ENCODE measurements at places on chromosomes 5 and 9. TPM values are rescaled to one million over a fixed set of nuclear protein-coding genes. Genes with fewer than 3 reads are reported as not detected.

SLC36A2 gene
- total RNA-seq: not detected

ITGA1 gene
- 222 TPM for total RNA-seq

CTSV gene
- total RNA-seq: not detected

CLTA gene
- total RNA-seq: 167 TPM

C5orf46 gene
- not detected for total RNA-seq

FIBCD1 gene
- total RNA-seq: not detected

ARL14EPL gene
- not detected for total RNA-seq

DNA sequence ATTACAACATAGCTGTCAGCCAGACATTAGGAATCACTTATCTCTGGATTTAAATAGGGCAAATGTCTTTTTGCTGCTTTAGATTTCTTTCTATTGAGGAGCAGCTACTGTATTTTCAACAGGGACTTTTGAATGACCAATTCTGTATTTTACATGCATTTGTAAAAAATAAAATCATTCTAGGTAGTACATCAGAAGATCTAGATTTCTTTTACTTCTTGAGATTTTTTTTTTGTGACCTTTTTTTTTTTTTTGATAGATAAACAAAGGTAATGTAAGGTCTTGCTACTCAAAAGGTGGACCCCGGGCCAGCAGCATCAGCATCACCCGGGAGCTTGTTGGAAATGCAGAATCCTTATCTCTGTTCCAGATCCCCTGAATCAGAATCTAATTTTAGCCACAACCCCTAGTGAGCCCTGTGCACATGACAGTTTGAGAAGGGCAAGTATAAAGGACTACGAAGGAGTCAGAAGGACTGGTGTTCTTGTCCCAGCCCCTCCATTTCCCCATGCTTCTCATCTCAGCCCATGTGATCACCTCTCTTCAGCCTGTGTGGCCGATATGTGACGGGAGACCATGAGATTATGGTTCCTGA lies 37.7 kb upstream of the CKMT2 start:
- no peak for DNase-seq

- no peak for DNase-seq
Observed at GRCh38 chr9:123326662-123327093, 29.3 kb upstream of the CRB2 start.

- no peak for DNase-seq
Observed at GRCh38 chr5:65329266-65329665, 152.5 kb downstream of the ADAMTS6 start.

DNA sequence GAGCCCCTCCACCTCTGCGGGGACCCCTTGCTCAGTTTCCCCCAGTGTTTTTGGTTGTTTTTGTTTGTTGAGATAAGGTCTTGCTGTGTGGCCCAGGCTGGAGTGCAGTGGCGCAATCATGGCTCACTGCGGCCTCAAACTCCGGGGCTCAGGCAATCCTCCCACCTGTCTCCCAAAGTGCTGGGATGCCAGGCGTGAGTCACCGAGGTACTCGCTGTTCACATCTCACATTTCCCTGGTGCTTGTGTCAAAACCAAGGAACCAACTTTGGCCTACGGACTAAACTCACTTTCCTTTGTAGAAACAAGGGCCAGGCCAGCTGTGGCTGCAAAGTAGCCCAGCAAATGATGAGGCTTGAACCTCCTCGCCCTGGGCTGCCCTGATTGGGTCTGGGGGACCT lies 9.7 kb upstream of the AJM1 start:
- no peak for DNase-seq

DNA sequence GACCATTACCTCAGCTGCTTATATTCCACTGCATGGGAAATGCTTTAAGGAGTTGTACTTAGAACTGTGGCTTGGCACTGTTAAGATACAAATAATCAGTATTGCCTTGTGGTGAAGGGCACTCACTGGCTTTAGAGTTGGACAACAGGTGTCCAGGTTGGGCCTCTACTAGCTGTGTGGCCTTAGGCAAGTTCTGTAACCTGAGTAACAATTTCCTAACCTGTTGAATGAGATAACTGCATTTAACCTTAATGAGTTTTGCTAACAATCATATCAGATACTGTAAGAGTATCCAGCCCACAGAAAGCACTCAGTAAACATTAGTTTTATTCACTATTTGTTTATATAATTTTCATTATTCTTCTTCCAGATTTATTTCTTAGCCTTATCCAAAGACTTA lies 17.2 kb upstream of the HK3 start:
- no peak for DNase-seq

DNA sequence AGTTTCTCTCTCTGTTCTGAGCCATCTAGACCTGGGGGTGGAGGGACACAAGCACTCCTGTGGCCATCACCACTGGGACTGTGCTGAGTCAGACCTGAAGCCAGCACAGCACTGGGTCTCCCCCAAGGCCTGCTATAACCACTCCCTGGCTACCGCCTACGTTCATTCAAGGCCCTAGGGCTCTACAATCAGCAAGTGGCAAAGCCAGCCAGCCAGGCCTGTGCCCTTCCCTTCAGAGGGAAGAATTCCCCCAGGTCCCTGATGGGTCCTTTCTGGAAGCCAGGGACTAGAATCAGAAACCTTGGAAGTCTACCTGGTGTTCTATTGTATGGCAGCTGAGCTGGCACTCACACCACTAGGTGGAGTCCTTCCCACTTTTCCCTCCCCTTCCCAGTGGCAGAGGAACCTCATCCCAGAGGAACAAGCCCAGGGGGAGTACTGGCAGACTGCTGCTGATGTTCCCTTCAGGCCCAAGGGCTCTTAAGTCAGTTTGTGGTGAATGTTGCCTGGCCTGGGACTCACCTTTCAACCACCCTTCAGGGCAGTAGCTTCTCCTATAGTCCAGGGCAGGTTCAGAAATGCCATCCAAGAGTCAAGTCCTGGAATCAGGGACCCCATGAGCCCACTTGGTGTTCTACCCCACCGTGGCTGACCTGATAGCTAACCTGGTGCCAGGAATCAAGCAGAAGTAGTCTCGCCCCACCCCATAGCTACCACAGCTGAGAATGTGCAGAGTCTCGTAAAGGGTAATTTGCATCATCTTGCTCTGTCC lies 20.0 kb downstream of the JMY start:
- no peak for DNase-seq

GRCh38 chr9:99962680-99963261 lies 56.3 kb downstream of the STX17 start:
- DNase-seq: no peak

DNA sequence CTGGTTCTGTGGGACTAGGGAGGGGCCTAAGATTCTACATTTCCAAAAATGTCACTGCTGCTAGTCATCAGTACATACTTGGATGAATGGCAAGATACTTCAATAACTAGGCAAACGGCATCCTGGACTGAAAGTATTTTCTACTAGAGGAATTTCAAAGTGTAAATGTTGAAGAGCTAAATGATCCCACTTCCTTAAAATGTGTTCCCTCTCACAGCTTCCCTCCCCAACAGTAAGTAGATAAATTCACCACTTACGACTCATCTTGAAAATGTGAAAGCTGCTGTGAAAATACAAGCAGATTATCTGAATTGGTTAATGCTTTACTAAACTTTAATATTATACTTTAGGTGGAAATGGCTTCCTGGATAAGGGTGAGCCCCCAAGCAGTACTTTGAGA lies 1571.5 kb upstream of the WWC1 start:
- DNase-seq: no peak

- no peak for DNase-seq
Observed at GRCh38 chr5:153404747-153405146, 85.7 kb upstream of the GRIA1 start.

DNA sequence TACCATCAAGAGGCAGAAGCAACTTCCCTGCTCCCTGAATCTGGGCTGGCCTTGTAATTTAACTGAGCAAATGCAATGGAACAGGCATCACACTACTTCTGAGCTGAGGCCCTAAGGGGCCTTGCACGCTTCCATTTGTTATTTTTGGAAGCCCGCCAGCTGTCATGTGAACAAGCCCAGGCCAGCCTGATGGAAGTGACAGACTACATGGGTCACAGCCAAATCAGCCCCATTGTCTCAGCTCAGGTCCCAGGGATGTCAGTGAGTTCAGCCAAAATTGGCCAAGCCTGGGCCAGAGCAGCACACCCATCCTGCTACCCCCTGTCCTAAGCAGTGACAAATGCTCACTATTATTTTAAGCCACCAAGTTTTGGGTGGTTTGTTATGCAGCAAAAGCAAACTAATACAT lies 72.8 kb downstream of the PRRT1B start:
- DNase-seq: no peak

GRCh38 chr5:126998201-126998631 lies 32.1 kb downstream of the MARCHF3 start:
- DNase-seq: no peak

DNA sequence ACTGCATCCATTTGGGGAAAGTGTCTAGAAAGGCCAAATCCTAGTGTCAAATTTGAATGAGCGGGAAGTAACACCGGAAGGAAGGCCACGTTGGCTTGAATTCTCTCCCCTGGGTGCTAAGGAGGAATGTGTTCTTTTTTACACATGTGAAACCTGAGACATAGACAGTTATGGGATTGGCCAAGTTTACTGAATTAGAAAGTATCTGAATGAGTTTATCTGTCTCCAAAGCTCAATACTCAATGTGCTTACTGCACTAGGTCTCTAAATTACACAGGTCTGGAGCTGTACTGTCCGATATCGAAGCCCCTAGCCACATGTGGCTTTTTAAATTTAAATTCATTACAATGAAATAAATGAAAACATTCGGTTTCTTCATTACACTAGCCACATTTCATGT lies 6.0 kb downstream of the DMRT1 start:
- DNase-seq: no peak

GRCh38 chr5:125481506-125482465 lies 735.3 kb upstream of the ZNF608 start:
- no peak for DNase-seq

GRCh38 chr9:3947588-3947845 lies 352.4 kb downstream of the GLIS3 start:
- DNase-seq: no peak

- DNase-seq: no peak
Observed at GRCh38 chr5:122181863-122182262, 52.5 kb downstream of the ZNF474 start.

GRCh38 chr5:38615981-38616451 lies 59.6 kb upstream of the LIFR start:
- DNase-seq: no peak

DNA sequence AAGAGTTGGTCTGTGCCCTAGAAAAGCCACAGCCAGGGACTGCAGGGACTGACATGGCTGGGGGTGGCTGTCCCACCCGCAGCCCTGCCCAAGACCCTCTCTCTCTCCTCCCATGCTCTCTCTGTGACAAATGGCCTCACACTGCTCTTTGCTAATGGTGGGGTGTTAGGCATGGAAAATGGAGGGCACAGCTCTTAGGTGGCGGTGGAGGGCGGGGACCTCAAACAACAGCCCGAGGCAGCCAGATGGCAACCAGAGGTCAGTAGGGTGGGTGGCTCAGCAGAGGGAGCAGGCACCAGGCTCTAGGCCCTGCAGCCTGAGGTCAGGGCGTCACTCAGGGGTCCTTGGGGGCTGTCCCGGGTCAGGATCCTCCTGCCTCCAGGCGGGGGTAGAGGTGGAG lies 73.9 kb upstream of the DAB2IP start:
- no peak for DNase-seq

All from sigmoid colon (tissue), 7 donors.